ENCODE measurements at places on chromosomes 11 and 22.

DNA sequence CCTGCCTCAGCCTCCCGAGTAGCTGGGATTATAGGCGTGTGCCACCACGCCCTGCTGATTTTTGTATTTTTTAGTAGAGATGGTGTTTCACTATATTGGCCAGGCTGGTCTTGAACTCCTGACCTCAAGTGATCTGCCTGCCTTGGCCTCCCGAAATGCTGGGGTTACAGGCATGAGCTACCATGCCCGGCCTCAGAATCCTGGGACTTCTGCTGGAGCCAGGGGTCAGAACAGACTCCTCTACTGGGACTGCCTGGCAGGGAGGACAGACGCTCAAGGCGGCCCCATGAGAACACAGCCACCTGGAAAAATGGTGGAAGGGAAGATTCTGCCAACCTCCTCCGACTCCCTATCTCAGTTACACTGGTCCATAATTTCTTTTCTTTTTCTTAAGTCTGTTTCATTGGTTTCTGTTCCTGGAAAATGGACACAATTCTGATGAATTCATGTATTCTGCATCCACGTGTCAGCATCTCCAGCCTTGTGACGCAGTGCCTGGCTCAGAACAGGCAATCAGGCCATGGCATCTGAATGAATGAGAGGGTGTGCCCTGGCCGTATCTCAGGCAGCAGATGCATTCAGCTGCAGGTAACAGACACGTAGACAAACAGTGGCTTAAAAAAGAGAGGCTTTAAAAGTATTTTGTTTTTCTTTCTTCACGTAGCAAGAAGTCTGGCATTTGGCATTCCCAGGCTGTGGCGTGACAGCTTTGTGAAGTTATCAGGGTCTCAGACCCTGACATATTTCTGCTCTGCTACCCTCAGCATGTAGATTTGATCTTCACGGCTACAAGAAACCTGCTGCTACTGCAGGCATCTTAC lies 4.8 kb downstream of the SMIM38 start:
- DNase-seq, result no peak

- no peak for DNase-seq
Observed at GRCh38 chr22:25357132-25357455, 137.7 kb downstream of the CRYBB2 start.

DNA sequence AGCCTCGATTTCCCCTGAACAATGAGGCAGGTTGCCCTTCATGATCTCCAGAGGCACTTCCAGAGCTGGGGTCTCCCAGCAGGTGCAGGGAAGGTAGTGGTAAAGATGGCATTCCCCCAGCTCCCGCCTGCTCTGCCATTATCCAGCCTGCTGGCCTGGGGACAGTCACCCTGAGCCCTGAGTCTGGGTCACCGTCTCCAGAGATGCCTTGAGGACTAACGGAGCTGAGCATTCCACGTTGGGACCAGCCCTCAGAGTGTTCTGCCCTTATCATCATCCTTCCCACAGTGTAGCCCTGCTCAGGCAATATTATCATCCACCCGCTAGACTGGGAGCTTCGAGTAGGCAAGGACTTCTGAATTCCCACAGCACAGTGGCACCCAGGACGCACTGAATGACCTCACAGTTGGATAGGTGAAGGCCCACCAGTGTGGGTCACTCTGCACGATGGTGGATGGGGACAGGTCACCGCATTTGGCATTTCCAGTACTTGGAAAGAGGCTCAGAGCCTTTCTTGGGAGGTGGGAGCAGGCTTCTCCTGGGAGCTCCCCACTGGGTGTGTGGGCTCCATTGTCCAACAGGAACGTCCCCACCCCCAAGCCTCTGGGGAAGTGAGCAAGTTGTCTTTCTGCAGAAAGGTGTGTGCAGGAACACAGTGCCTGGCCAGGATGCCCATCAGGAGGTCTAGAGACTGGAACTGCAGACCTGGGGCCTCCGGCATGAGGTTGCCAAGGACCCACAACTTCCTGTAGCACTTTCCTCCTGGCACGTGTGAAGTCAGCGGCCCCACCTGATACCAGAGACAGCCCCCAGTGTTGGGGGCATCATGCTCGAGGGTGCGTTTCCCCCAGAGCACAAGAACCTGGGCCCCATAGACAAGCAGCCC lies 51.4 kb upstream of the WNT7B start:
- DNase-seq, result no peak

GRCh38 chr22:37986371-37986770 lies 2.0 kb upstream of the SOX10 start:
- no peak for DNase-seq

DNA sequence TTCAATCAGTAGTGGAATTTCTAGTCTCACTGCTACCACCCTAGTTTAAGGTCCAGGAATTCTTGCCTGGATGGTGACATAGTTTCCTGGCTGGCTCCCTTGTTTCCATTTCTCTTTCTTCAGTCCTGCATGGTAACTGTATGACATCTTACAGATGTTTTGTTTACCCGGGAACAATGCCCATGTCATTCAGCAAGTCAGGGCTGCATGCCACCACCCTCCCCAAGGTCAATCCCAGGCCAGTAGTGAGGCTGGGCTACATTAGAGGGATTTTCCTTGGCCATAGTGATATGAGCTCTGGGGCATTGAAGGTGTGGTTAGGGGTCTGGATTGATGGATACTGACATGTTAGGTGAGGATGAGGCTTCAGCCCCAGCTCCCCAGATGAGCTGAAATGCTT lies 114.9 kb upstream of the E2F8 start:
- DNase-seq, result no peak

- no peak for DNase-seq
Observed at GRCh38 chr11:8640267-8640906, 42.1 kb downstream of the TRIM66 start.

- no peak for DNase-seq
Observed at GRCh38 chr11:132289590-132290256, 919.3 kb downstream of the NTM start.

DNA sequence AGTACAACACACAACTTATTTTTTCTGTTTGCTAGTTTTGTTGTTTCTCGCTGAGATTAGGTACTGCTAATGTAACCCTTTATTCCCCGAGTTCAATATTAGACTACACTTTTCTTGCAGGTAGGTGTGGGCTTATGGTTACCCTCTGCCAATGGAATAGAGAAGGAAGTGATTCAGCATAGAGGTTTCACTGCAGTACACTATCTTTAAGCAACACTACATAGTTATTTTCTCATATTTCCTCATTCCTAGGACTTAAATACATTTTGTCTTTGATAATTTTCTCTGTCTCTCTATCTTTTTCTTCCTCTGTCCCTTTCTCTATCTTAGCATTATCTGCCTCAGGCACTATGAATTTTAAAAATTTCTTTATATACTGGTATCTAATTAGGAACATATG lies 791.0 kb downstream of the FAM181B start:
- no peak for DNase-seq

- DNase-seq, result no peak
Observed at GRCh38 chr11:111357150-111358037, 21.7 kb downstream of the POU2AF1 start.

DNA sequence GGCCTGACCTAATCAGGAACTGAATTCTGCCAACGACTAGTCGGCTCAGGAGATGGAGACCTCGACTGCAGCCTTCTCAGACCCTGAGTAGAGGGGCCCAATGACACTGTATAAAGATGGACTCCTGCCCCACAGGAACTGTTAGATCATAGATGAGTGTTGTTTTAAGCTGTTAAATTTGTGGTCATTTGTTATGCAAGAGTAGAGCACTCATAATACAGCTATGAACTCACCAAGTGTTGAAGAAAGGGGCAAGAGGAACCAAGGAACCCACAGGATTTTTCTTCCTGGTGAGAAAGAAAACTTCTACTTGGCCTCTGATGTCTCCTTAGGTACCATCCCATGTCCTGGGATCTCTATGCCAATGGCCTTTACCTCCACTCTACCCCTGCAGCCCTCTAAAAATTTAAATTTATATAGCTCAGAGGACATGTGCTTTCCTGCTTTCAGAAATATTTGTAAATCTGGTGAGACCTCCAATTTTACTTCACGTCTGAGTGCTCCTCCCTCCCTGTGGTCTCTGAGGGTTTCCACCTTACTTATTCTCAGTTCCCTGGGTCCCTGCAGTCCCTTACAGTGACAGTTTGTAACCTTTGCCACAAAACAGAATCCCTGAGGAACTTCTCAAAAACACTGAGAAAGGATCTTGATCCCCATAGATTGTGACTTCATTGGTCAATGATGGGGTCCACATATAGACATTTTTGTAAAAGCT lies 256.3 kb upstream of the ARHGAP20 start:
- DNase-seq, result no peak

DNA sequence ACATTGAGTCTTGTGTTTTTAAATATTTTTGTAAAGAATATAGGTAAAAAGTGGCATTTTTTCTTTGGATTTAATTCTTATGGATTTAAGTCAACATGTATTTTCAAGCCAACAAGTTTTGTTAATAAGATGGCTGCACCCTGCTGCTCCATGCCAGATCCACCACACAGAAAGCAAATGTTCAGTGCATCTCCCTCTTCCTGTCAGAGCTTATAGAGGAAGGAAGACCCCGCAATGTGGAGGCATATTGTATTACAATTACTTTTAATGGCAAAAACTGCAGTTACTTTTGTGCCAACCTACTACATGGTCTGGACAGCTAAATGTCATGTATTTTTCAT lies 333 bp upstream of the CD3E start:
- no peak for DNase-seq

- DNase-seq, result no peak
Observed at GRCh38 chr11:78210000-78210608, 21.4 kb downstream of the USP35 start.

- no peak for DNase-seq
Observed at GRCh38 chr11:92794783-92795182, 174.7 kb upstream of the MTNR1B start.

- no peak for DNase-seq
Observed at GRCh38 chr22:22201185-22201929, 43.2 kb upstream of the VPREB1 start.

- no peak for DNase-seq
Observed at GRCh38 chr11:71267807-71268421, 15.5 kb upstream of the SHANK2 start.
